ENCODE measurements at places on chromosomes 12 and 14.
A peak's percentile ranks its signal among the peaks of the same experiment; 100 is the strongest.

GRCh38 chr12:32516230-32516629 is 116.9 kb downstream of the FGD4 start:
- no peak for DNase-seq

GRCh38 chr12:78863482-78864402 is 832 bp upstream of the SYT1 start:
- DNase-seq = peak; percentile 55

- DNase-seq = no peak
These were observed 187.5 kb downstream of the MSRB3 start for GRCh38 chr12:65465766-65466547.

DNA sequence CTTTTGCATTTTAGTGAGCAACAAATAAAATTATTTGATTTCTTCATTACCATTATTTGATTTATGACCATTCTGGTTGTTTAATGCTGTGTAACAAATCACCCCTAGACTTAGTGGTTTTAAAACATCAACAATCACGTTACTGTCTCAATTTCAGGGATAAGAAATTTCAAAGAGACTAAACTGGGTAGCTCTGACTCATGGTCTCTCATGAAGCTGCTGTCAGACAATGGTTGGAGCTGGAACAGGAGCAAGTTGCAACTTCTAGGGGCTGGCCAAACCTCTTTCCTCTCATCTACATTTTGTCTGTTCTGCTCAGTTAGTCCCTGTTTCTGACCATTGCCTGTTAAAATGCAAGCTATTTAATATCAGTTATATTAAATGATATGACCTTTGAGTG is 517.0 kb downstream of the KCNH5 start:
- no peak for DNase-seq

GRCh38 chr12:94504386-94504785 is 44.7 kb upstream of the CEP83 start:
- no peak for DNase-seq

GRCh38 chr12:77314378-77315052 is 249.1 kb upstream of the E2F7 start:
- no peak for DNase-seq

- no peak for DNase-seq
These were observed 115.2 kb downstream of the C12orf75 start for GRCh38 chr12:105445649-105446048.

DNA sequence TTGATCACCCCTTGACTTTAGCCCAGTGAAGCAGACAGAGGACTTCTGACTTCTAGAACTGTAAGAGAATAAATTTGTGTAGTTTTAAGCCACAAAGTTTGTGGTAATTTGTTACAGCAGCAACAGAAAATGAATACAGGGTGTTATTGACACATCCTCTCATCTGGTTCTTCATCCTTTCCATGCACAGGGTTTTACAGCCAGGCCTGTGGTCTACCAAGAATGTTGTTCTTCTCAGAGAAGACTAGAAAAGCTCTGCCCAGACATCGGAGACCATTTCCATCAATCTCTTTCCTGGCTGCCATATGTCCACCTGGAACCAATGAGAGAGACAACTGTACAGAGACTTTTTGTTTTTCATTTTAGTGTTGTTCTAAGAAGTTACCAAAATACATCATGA is 308.2 kb upstream of the AMIGO2 start:
- no peak for DNase-seq

DNA sequence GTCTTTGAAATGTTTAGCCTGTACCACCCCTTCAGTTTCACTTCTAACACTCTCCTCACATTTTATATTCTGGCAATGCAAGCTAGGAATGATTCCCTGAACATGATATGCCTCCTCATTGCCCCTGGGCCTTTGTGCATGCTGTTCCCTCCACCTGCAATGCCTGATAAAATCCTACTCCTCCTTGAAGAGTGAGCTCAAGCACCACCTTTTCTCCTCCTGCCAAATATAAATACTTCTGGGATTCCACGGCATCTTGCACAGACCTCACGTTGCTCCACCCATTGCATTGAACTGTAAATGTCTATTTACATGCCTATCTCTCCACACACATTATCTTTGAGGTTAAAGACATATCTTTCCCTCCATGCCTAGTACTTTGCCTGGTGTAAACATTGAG is 21.1 kb downstream of the NKX2-1 start:
- no peak for DNase-seq

GRCh38 chr12:56007564-56008559 is 10.8 kb downstream of the SUOX start:
- peak; percentile 61 for DNase-seq

DNA sequence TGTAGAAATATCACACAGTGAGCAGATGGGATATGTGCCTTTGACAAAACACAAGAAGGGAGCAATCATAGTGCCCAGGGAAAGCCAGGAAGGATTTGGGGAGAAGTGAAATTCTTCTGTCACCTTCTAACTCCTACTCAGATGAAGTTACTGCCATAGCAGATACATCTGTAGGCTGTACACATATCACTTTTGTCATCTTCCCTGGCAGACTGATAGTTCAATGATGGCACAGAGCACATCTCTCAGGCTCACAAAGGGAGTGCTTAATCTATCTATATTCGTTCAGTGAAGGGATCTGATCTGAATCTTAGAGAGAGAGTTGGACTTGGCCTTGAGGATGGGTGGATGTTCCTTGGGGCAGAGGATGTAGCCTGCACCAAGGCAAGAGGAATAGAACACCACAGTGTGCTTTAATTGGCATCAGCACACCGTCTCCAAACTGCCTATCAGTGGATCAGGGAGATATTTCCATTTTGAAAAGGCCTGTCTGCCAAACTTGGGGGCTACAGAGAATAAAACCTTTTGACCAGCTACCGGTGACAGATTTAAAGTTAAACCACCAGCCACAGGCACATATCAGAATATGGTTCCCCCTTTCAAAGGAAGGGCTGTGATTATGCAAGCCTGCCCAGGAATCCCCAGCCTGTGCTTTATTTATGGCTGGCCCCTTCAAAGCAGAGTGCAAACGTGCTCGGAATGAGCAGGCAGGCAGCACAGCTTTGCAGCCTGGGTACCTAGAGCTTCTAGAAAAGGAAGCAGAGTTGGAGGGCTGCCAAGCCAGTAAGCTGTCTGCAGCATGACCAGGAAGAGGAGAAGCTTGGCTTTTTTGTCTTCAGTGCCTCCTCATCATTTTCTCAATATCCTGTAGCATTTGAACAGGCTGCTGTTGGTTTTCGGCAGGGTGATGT is 165.5 kb upstream of the DYRK2 start:
- no peak for DNase-seq

DNA sequence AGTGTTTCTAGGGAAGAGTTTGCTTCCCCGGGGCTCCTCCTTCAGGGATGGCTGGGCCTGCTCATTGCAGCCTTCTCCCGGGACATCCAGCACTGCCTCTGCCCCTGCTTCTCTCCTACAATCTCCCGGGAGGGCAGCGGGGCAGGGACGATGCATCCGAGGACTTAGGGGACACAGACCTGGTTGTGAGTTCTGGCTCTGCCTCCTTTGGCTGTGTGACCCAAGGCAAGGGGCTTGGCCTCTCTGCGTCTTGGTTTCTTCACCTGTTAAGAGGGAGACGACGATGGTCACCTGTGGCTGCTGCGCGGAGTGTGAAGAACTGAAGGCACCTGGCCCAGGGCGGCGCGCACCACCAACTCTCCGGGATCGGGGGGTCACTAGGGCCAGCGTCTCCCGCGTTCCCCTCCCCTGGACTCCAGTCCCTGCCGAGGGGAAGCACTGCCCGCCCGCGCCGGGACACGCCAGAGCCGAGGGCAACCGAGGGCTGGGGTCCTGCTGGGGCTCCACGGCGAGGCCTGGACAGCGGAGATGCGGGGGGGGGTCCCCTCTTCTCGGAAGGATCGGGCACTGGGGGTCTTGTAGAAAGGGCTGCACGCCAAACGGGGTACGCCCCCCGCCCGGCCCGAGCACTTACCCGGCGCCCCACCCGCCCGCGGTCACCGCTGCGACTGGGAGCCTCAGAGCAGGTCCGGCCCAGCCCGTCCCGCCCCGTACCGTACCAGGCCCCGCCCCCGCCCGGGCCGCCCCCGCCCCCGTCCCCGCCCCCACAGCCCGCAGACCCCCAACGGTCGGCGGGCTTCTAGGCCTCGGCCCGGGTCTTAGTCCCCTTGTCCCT is at the start of gene HVCN1:
HVCN1 (minus strand) TSS at position 670 of the 835 bp plus-strand sequence. CDS start 5,870 bp downstream, outside the sequence.
- peak; percentile 23 for DNase-seq

DNA sequence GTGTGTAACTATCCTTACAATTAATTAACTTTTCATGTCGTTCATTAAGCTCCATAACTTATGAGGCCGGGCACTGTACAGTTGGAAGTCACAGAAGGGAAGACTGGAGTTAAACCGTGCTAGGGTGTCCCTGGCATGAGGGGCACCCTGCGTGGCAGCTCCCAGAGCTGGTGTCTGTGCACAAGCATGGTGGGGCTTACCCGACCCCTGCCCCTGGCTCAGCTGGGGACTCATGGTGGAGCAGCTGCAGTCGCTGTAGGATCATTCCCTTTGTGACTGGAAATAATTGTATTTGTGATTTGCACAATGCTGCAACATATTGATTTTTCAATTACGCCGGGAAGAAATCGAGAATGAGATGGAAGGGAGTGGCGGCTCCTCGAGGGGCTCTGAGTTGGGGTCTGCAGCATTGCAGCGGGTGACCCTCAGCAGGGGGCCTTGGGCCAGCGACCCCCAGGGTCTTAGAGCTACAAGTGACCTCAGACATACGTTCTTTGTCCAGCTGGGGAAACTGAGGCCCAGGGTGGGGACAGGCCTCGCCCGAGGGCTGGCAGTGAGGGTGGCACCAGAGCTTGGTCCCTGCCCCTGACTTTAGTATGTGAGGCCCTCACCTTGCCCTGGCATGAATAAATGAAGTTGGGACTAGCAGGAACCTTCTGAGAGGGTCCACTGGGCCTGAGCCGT is 125.4 kb downstream of the KIF26A start:
- no peak for DNase-seq

DNA sequence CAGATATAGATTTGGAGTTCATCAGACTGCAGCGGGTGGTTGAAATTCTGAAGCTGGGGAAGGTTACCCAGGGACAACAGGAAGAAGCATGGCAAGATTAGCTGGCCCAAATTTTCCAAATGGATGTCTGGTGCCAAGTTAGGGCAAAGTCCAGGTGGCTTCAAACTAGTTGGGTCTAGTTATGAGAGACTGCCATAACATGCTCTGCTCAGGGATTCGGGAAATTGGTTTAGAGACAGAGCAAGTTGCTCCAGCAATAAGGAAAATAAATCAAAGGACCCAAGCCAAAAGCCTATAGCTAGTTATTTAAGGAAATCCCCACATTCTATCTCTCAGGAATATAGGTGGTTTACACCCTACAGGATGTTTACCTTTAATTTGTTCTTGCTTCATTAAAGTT is 125.7 kb upstream of the BTG1 start:
- no peak for DNase-seq

Measured in endothelial cell (in vitro differentiated cells).